Gastrocnemius medialis (tissue), 4 donors: ENCODE measurements at places on chromosomes 6 and 20. TPM values are rescaled to one million over a fixed set of nuclear protein-coding genes. Genes with fewer than 3 reads are reported as not detected.
A peak's percentile ranks its signal among the peaks of the same experiment; 100 is the strongest.

Gene SLPI
- total RNA-seq, result 1,792 TPM

Gene PDYN
- total RNA-seq, result not detected

GRCh38 chr6:157034436-157035230, 257.5 kb downstream of the ARID1B start:
- no peak overlapping the region for H3K4me3 ChIP-seq
- H3K36me3 ChIP-seq, result no peaks in the 10 kb centered on the region
- no peak overlapping the region for H3K27ac ChIP-seq
- no peaks in the 10 kb centered on the region for H3K27me3 ChIP-seq
- no peak for DNase-seq

DNA sequence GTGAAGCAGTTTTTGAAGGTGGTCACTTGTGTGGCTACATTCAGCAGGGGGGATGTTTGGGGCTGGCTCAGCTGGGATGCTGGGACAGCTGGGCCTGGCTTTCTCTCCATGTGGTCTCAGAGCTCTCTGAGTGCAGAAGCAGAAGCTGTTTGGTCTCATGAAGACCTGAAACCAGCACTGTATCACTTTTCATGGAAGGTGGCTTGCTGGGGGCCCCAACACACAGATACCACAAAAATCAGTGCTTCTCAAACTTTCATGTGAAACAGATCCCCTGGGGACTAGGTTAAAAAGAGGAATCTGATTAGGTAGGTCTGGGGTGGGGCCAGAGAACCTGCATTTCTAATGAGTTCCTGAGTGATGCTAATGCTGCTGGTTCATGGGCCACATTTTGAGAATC, 347.3 kb downstream of the DHX35 start:
- no peak overlapping the region for H3K27ac ChIP-seq
- DNase-seq, result no peak
- H3K4me1 ChIP-seq, result no peaks in the 10 kb centered on the region

DNA sequence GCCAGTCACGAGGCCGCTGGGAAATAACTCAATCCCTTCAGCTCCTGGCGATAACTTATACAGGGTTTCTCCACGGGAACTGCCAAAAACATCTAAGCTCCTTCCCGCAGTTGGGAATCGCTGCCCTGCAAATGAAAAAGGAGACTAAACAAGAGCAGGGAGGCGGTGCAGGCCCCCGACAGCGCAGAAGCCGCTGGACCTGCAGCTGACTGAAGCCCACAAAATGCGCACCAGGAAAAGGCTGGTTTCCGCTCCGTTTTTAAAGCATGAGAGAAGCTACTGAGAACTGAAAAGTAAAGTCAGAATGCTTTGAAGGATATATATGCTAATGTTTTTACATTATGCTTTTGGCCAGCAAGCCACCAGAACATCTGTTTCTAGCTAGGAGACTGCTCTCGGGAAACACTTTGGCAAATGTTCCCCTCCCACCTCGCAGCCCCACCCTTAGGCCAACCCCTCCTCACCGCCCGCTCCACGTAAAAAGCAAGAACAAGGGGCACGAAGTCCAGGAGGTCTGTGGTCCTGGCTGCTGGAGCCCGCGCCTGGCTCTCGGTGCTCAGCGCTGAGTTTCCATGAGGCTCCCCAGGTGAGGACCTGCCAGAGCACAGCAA, 90.5 kb downstream of the SOD2 start:
- no peak overlapping the region for H3K4me3 ChIP-seq
- no peak for DNase-seq
- no peaks in the 10 kb centered on the region for H3K36me3 ChIP-seq
- no peak overlapping the region for H3K27ac ChIP-seq
- H3K4me1 ChIP-seq, result no peaks in the 10 kb centered on the region

DNA sequence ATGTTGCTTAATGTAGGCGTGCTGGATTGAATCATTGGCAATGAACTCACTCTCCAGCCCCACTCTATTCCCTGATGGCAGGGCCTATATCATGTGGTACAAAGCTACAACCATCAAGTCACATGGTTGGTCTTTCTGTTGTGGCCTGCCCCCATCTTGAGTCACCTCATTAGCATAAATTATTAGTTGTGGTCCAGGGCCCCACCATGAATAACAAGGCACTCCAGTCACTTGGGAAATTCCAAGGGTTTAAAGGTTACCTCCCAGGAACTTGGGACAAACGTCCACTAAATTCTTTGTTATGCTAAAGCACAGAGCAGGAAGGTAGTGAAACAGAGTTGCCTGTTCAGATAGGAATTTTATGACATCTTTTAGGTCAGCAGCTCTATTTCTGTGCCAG, 193.7 kb downstream of the SLC35F1 start:
- H3K4me3 ChIP-seq, result no peak overlapping the region
- H3K4me1 ChIP-seq, result no peaks in the 10 kb centered on the region
- no peaks in the 10 kb centered on the region for H3K27me3 ChIP-seq
- H3K27ac ChIP-seq, result no peak overlapping the region

GRCh38 chr6:11009353-11009752, 34.8 kb downstream of the ELOVL2 start:
- H3K27ac ChIP-seq, result no peak overlapping the region
- H3K4me3 ChIP-seq, result no peak overlapping the region
- H3K27me3 ChIP-seq, result no peaks in the 10 kb centered on the region

- H3K27ac ChIP-seq, result no peak overlapping the region
- H3K4me1 ChIP-seq, result no peaks in the 10 kb centered on the region
- no peaks in the 10 kb centered on the region for H3K36me3 ChIP-seq
- no peaks in the 10 kb centered on the region for H3K27me3 ChIP-seq
- no peak for DNase-seq
Observed at GRCh38 chr6:55955684-55956083, 80.3 kb upstream of the BMP5 start.

GRCh38 chr20:50654904-50655303, 36.4 kb downstream of the RIPOR3 start:
- no peaks in the 10 kb centered on the region for H3K36me3 ChIP-seq
- DNase-seq, result no peak
- H3K27me3 ChIP-seq, result no peaks in the 10 kb centered on the region

DNA sequence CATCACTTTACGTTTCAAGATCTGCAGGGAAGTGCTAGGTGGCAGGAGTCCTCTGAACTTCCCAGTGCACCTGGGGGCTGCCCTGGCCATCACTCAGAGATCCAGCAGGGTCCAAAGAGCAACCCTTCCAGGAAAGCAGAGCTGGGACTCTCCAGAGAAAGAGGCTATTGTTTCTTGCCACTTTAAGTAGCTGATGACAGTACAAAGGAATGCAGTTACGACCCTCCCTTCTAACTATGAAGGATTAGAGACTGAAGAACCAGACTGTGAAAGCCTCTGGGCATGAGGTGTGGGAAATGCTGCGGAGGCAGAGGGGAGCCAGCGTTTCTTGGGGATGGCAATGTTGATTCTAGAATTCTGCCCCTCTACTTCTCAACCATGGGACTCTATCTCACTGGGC, 189.1 kb upstream of the SUPT3H start:
- no peak overlapping the region for H3K4me3 ChIP-seq
- H3K27me3 ChIP-seq, result no peaks in the 10 kb centered on the region
- DNase-seq, result no peak
- no peak overlapping the region for H3K27ac ChIP-seq

- no peaks in the 10 kb centered on the region for H3K36me3 ChIP-seq
- peak overlapping the region; percentile 27 for H3K27ac ChIP-seq
- no peak overlapping the region for H3K4me3 ChIP-seq
- peaks cover 29% of the 10 kb centered on the region for H3K4me1 ChIP-seq
Observed at GRCh38 chr20:25199473-25200260, 4.2 kb downstream of the ENTPD6 start.

GRCh38 chr20:51592564-51592963, 50.0 kb upstream of the NFATC2 start:
- no peak overlapping the region for H3K4me3 ChIP-seq
- DNase-seq, result no peak
- H3K36me3 ChIP-seq, result no peaks in the 10 kb centered on the region
- no peak overlapping the region for H3K27ac ChIP-seq
- H3K27me3 ChIP-seq, result no peaks in the 10 kb centered on the region

GRCh38 chr20:14062171-14062570, 66.9 kb downstream of the MACROD2 start:
- no peak for DNase-seq
- no peaks in the 10 kb centered on the region for H3K27me3 ChIP-seq
- no peak overlapping the region for H3K4me3 ChIP-seq
- no peak overlapping the region for H3K27ac ChIP-seq
- H3K36me3 ChIP-seq, result no peaks in the 10 kb centered on the region

DNA sequence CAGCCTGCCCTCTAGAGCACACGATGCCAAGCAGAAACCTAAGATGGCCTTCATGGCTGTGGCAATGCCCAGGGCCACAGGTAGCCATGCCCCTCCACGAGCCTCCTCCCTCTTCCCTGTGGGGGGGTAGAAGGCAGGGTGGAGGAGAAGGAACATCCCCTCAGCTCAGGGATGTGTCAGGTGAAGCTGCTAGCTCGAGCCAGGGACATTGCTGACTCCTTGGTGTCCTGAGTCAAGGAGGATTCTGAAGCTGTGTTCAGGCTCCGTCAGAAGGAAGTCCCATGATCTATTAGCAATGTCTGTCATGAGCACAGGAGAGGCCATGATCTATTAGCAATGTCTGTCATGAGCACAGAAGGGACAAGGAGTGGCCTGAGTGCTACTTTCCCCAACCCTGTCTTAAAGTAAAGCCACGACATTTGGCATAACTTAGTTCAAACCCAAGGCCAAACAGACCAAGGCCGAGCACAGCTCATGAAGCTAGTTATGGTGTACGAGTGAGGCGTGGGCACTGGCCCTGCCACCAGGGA, 87.8 kb downstream of the BMP7 start:
- no peaks in the 10 kb centered on the region for H3K36me3 ChIP-seq
- no peaks in the 10 kb centered on the region for H3K27me3 ChIP-seq
- no peaks in the 10 kb centered on the region for H3K4me1 ChIP-seq
- DNase-seq, result no peak

DNA sequence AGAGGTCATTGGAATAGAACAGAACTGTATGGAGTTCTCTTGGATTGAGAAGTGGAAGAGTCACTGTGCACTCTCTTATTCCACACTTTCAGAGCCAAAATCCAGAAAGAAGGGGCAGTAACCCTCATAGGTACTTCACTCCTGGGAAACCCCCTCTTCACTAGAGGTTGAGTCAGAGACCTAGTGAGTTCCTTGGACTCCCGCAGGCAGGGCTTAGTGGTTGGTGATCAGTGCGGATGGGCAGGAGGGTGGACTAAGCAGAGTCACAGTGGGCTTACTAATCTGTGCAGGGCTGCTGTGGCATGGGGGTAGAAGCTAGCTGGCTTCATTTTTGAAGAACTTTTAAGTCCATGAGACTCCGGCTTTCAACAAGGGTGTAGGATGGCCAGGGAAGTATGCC, 95.0 kb upstream of the MLN start:
- H3K4me3 ChIP-seq, result no peak overlapping the region
- H3K27ac ChIP-seq, result no peak overlapping the region
- no peaks in the 10 kb centered on the region for H3K4me1 ChIP-seq
